ENCODE measurements at places on chromosomes 7 and 10.

GRCh38 chr10:110698340-110698739 is 54.2 kb downstream of the RBM20 start:
- no peak for DNase-seq

DNA sequence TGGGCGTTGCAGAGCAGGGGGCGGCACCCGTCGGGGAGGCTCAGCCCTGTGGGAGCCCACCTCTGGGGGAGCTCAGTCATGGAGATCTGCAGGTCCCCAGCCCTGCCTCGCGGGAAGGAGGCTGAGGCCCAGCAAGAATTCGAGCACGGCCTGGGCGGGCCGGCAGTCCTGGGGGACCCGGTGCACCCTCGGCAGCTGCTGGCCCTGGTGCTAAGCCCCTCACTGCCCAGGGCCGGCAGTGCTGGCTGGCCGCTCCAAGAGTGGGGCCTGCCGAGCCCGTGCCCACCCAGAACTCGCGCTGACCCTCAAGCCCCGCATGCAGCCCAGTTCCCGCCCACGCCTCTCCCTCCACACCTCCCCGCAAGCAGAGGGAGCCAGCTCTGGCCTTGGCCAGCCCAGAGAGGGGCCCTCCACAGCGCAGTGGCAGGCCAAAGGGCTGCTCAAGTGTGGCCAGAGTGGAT is 76.2 kb downstream of the TMEM26 start:
- DNase-seq, result no peak

GRCh38 chr7:151245360-151246101 is 3.0 kb downstream of the SMARCD3 start:
- no peak for DNase-seq

GRCh38 chr10:34791947-34792346 is 23.1 kb downstream of the PARD3 start:
- no peak for DNase-seq

GRCh38 chr7:156892081-156892800 is 742 bp downstream of the LMBR1 start:
- DNase-seq, result no peak

- DNase-seq, result no peak
These were observed 111.0 kb upstream of the JAZF1 start for GRCh38 chr7:28291559-28291958.

- DNase-seq, result no peak
These were observed 1619.6 kb upstream of the LRRTM3 start for GRCh38 chr10:65306201-65306600.

DNA sequence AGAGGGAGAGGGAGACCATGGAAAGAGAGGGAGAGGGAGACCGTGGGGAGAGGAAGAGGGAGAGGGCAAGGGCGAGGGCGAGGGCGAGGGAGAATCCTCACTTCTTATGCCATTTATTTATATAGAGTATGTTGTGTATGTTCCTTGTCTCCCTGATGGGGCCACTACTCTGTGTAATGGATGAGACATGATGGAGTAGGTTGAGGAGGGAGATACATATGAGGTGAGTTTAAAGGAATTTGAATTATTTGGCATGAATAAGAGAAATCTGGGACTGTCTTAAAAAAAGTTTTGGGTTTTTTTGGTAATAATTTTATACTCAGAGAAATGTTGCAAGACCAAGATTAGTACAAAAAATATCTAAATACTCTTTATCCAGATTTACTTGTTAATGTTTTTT is 20.1 kb downstream of the CCSER2 start:
- peak; percentile 62 for DNase-seq

- DNase-seq, result no peak
These were observed 51.0 kb downstream of the RASGEF1A start for GRCh38 chr10:43215758-43216455.

DNA sequence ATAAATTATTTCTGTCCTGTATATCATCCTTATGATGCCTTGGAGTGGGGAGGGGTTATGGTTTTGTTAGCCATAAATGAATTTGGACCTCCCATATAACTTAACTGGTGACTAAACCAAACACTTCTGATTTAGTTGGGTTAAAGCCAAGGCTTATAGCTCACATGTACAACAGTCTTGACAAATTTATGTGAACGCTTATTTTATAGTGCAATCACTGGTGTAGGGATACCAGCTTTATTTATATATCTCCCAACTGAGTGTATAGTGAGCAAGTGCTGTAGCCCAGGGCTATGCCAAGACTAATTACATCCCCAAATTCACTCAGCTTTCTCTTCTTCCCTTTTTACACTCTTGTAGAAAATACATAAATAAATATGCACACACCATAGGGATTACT is 956.2 kb downstream of the SORCS3 start:
- DNase-seq, result no peak

DNA sequence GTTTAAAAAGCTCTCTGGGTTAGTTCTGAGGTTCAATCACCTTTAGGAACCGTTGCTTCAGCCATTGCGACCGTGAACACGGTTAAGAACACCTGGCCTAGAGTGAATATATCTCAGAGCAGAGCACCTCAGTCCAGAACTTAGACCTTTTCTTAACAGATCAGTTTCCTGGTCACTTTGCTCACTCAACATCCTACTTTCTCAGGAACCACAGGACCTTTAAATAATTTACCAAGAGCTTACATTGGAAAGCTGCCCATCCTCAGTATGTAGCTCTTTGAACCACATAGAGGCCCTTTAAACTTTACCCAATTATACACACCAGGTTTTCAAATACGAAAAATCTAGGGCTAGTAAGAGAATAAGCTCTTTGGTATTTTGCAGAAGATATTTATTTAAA is 153.2 kb downstream of the NRBF2 start:
- no peak for DNase-seq

GRCh38 chr10:7258948-7259523 is 151.8 kb downstream of the SFMBT2 start:
- DNase-seq, result no peak

- no peak for DNase-seq
These were observed 7.4 kb downstream of the TAS2R41 start for GRCh38 chr7:143485094-143485493.

- DNase-seq, result no peak
These were observed 102.5 kb downstream of the PCLO start for GRCh38 chr7:83060218-83060617.

DNA sequence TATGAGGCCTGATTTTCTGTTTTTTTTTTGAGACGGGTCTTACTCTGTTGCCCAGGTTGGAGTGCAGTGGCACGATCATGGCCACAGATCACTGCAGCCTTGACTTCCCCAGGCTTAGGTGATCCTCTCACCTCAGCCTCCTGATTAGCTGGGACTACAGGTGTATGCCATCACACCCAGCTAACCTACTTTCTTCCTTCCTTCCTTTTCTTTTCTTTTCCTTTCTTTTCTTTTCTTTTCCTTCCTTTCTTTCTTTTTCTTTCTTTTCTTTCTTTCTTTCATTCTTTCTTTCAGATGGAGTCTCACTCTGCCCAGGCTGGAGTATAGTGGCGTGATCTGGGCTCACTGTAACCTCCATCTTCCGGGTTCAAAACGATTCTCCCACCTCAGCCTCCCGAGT is 3.8 kb downstream of the SRRT start:
- DNase-seq, result no peak

DNA sequence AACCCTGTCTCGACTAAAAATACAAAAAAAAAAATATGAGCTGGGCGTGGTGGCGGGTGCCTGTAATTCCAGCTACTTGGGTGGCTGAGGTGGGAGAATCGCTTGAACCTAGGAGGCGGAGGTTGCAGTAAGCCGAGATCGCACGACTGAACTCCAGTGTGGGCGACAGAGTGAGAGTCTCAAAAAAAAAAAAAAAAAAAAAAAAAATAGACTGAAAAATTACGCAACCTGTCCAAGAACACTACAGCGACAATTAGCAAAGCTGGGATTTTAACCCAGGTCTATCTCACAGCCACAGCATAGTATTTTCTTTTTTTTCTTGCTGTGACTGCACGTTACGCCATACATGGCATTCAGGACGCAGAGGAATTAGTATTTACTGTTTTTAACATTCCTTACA is 1.1 kb upstream of the RABGEF1 start:
- no peak for DNase-seq

DNA sequence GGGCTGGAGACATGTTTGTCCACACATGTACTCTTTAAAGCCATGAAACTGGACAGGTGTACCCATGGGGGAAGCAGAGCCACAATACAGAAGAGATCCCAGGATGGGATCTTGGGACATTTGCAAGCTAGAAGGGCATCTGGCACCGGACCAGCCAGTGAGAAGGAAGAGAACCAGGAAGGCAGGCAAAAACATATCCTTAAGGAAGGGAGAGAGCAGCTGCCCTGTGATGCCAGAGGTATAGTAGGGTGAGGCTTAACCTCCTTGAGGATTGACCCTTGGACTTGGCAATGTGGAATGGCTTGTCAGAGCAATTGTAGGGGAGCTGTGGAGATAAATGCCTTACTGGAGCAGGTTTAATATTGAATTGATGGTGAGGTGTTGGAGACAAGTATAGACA is 17.9 kb upstream of the SUV39H2 start:
- no peak for DNase-seq

DNA sequence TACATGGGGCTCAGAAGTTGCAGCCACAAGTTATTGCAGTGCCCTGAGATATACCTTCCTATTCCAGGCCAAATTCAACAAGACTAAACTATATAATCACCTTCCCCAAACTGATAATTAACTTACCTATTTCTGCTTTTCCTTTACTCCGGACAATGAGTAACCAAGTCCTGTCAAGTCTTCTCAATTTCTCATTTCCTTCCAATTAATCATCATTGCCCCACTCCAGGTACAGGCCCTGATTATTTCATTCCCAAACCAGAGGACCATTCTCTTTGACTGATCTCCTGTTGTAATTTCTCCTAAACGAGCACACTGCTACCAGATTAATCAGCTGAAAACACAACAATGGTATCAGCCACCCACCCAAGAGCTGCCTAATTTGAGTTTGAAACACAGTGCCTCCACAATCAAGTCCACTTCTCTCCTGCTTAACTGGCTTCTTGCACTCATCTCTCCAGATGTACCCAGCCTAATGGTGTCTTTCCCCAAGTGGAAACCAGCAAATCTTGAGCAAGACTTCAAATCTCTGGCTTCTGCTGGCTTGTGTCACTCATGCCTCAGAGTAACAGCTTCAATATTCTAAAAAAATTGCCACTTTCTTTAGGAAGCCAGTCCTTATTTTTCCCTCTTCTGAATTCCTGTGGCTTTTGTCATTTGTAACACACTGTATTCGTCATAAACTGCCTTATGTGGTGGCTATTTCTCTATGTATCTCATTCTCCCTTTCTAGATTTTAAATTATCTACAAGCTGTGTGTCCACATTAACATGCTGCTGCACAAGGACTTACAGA is 89.1 kb downstream of the CDK6 start:
- DNase-seq, result no peak

- DNase-seq, result peak; percentile 87
These were observed 45.8 kb downstream of the HDAC9 start for GRCh38 chr7:18541181-18541870.

DNA sequence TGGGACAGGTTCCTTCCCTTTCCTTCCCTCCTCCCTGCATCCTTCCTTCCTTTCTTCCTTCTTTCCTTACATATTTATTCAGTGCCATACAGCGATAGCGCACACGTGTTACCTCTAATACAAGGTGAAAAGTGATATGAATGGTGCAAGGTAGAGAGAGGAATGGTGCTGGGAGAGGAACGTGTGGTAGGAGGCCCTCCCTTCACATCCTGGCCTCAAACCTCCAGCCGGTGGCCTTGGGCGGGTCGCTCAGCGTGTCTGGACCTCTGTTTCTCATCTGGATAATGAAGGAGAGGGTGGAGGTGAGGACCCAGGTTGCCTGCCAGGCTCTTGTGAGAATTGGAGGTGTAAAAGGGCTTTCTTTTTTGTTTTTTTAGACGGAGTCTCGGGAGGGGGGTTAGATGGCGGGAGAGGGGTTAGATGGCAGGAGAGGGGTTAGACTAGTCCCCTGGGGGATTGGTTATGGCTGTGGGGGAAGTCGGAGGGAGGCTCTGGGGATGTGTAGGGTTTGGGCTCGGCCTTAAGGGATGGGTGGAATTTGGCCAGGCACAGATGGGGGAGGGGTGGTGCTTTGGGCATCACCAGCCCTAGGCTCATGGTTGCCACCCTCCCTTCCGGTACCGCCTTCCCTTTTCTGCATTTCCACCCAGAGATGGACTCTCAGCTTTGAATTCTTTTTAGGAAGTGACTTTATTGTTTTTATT is 14.9 kb downstream of the CHST3 start:
- no peak for DNase-seq

GRCh38 chr7:34117573-34117972 is 212.2 kb downstream of the BMPER start:
- no peak for DNase-seq

- no peak for DNase-seq
These were observed 242.5 kb downstream of the REEP3 start for GRCh38 chr10:63763744-63764143.

DNA sequence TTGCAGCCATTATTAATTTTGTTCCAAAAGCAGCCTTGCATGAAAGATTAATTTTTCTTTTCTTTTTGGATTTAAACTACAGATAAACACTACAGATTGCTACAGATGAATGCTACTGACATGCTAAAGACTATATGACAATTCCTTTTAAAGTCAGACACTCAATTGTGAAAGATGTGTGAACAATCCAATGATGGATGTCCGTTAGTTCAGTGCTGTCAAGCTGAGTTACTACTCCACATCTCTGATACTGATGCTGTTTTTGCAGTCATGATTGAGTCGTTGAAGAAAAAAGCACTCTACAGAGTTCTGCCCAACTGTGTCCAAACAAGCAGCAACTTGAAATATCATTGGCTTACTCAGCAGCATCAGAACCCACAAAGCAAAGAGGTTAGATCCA is 146.8 kb downstream of the OTUD1 start:
- DNase-seq, result no peak

DNA sequence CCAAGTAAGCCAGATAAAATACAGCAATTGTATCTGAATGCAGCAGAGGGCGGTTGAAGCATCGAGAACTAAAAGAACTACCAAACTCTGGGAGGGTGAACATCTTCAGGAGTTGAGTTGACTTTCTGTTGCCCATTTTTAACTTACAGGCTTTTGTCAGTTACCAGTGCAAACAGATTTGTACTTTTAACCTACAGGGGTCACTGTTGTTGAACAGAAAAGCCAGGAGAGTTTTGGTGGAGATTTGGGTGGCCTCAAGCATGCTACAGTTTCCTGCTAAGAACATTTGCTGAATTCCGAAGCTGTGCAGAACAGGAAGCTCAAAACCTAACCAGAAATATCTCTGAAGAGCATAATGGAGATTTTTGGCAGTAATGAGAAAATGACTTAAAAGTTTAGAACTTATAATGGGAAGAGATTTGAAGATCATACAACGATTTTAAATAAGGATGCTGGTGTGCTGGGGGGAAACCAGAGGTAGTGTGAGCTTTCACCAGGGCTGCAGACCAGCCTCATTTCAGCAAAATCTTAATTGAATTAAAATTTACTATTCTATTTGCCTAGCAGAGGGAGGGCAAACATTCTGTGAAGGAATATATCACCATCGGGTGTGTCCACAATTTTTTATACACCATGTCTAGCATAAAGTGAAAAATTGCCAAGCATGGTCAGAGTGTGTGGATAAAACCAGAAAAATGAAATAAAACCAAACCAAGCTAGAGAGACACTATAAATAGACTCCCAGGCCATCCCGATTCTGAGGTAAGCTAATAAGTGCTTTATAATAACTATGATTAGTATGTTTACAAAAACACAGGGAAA is 208.6 kb upstream of the CCDC6 start:
- DNase-seq, result peak; percentile 53

- no peak for DNase-seq
These were observed 224.7 kb downstream of the CUX1 start for GRCh38 chr7:102042016-102042656.
